Substantia nigra (tissue), 51 donors: ENCODE measurements at places on chromosomes 3 and 15.
A peak's percentile ranks its signal among the peaks of the same experiment; 100 is the strongest.

- no peak for DNase-seq
Observed at GRCh38 chr3:32897981-32898623, 53.3 kb upstream of the CCR4 start.

GRCh38 chr3:31732548-31732947 lies 199.8 kb downstream of the STT3B start:
- no peak for DNase-seq

- no peak for DNase-seq
Observed at GRCh38 chr3:14401692-14402303, 608 bp upstream of the SLC6A6 start.

GRCh38 chr3:33057320-33058298 lies 39.3 kb downstream of the GLB1 start:
- DNase-seq: no peak

DNA sequence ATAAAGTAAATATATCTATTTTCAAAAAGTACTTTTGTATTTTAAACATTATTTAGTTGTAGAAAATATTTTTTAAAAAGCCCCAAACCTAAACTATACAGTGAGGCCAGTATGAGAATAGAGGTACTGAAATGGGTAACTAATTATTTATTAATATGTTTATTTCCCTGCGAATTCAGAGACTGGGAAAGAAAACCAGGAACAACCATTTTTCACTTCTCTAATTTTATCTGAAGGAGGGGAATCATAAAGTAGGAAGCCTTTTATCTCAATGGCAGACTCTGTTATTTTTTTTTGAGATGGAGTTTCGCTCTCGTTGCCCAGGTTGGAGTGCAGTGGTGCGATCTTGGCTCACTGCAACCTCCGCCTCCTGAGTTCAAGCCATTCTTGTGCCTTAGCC lies 63.6 kb upstream of the TRAK1 start:
- no peak for DNase-seq

DNA sequence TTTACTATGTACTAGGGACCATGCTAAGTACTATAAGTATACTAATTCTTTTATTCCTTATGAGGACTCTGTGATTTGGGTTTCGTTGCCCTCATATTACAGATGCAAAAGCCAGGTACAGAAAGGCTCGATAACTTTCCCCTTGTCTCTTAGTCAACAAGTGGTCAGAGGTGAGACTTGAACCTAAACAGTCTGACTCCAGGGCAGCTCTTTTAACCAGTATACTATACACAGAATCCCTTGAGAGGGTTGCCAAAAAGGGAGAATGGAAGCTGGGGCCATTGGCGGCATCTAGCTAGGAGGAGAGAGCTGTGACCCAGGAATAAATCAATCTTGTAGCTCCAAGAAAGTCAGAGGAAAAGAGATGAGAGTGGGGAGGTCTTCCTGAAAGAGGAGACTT lies 92.4 kb downstream of the TOP2B start:
- no peak for DNase-seq

GRCh38 chr3:136819731-136820679 lies 1.1 kb downstream of the SLC35G2 start:
- peak; percentile 13 for DNase-seq

DNA sequence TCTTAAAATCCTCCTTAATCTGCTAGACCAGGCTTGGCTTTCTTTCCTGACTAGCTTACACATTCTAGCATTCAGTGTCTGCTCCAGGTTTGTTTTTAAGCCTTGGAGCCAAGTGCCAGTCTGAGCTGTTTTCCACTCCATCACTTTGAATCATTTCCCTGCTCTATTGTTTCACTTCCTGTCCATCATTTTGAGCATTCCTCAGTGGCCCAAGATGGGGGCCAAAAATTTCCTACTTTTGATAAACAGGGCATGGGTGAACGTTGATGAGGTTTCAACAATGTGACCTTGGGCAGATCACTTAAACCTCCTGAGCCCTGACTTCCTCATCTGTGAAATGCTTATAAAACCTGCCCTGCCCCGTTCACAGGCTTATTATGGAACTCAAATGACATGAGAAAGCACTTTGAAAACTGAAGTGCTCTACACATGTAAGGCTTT lies 4.4 kb downstream of the CYP19A1 start:
- no peak for DNase-seq

DNA sequence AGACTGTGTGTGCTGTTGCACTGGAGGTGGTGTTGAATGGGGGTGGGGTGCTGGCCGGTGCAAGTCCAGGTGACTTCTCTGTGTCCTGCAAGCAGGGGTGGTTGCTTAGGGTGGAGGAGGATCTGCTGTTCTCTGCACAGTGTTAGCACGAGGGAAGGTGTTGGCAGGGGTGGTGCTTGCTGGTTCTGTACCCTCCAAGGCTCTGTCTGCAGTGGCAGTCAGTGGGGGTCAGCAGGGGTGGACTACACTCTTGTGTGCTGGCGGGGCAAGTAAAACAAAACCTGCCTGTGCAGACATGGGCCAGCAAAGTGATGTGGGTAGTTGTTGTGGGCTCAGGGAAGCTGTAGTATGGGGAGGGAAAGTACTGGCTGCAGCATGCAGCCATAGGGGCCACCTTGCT lies 5.5 kb downstream of the ROPN1 start:
- DNase-seq: no peak

DNA sequence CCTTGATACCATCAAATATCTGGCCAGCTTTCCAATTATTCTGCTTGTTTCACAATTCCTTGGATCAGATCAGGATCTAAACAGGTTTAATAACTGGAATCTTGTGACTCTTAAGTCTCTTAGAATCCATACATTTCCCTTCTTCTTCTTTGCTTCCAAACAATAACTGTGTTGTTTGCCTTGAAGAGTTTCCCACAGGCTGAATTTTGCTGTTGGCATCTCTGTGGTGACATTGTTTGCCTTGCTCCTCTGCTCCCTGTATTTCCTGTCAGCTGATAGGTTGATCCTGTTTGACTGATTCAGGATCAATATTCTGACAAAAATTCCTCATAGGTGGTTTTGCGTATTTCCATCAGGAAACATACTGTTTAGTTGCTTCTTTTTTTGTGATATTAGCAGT lies 248.4 kb upstream of the LMCD1 start:
- no peak for DNase-seq

DNA sequence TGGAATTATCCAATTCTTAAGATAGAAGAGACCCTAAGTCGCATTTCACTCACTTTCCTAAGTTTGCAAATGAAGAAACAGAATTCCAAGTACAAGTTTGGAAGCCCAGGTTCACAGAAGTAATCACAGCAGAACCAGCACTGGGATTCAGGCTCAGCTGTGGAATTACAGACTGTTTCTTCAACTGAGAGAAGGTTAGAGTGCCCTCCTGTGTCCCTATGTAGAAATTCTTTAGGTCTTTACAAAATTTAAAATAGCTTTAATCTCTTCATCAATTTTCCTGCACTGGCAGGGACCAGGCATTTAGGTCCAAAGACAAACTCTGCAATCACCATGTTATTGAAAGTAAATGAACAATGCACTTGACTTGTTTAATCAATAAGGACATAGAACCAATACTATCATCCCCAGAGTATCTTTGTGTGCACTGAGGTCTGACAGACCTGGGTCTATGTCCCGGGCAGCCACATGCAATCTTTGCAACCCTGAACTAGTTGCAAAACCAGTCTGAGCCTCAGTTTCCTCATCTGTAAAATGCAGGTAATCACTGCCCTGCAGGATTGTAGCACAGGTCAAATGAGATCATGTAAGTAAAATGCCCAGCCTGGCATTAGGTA lies 96.3 kb upstream of the ZBED2 start:
- no peak for DNase-seq

DNA sequence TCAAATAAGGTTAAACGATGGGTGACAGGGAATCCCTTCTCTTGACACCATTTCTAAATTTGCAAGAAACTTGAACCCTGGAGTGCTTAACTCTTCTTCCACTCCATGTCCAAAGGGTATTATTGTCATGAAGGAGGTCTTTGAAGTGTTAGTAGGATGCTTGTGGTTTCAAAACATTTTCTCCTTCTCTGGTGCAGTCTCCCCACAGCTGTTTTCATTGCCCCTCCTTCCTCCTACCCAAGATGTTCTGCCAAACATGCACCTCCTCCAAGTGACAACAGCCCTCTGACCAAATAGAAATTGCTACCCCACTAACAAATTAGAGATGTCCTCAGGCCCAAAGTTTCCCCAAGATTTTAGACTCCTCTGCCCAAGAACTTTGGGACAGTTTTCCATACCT lies 151.4 kb downstream of the POLR2M start:
- DNase-seq: no peak

DNA sequence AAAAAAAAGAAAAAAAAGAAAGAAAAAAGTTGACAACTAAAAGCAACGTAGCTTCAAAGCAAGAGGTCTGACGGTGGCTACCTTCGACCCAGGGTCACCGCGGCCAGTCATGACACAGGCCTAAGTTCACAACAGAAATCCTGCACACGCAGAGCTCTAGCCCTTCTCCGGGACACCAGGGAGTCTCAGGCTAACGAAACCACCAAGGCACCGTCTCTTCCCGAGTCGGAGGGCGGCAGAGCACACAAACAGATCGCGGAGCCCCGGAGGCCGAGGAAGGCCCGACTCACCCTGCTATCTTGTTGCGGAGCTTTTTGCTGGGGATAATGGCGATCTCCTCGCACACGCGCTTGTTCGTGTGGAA lies 584 bp downstream of the RPS17 start:
- DNase-seq: no peak

DNA sequence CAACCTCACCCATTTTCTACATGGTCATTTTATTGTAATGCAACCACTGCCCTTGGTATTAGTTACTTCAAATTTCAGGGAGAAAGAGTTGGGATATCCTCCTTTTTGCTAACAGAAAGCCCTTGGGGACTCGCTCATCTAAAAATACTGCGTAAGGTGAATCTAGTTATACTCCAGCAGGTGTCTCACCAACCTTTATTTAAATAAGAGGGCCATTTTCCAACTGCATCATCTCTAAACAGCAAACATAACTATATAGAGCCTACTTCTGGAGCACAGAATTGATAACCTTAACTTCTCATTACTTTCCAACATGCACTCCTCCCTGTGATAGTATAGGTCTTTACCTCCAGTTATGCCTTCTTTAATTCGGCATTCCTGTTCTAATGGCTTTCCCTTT lies 77.5 kb downstream of the TBL1XR1 start:
- DNase-seq: no peak

DNA sequence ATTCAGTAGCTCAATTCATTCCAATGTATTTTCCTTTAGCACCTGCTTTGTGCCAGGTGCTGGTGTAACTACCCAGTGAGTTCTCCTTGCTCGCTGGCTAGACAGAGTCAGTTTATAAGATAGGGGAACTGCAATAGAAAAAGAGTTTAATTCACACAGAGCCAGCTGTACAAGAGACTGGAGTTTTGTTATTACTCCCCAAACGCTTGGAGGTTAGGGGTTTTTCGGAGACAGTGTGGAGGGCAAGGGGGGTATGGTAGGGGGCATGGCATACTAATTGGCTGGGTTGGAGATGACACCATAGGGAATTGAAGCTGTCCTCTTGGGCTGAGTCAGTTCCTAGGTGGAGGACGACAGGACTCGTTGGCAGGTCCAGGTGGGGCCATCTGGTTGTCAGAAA lies 5.4 kb upstream of the CFAP91 start:
- no peak for DNase-seq

DNA sequence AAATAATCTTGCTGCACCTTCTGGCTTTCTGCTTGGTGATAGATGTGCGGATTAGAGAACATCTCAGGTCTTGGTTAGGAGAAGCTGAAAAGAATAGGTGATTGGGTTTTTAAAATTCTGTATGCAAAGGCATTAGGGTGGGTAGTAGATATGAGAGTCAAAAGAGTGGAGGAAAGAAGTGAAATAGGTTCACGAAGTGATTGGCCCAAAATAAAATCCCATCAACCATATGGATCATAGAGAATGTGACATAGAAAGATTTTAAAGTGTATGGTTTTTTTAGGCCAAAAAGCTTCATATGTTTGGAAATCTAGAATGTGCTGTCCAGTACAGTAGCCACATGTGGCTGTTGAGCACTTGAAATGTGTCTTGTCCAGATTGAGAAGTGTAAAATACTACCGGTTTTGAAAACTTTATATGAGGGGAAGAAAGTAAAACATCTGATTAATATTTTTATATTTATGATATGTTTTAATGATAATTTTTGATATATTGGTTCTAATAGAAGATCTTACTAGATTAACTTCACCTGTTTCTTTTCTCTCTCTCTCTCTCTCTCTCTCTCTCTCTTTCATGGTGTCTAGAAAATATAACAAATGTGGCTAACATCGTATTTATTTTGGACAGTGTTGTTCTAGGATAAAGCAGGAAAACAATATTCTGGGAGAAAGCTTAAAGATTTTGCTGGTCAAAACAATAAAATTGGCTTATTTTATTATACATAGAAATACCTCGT lies 2.9 kb downstream of the MBNL1 start:
- DNase-seq: no peak

DNA sequence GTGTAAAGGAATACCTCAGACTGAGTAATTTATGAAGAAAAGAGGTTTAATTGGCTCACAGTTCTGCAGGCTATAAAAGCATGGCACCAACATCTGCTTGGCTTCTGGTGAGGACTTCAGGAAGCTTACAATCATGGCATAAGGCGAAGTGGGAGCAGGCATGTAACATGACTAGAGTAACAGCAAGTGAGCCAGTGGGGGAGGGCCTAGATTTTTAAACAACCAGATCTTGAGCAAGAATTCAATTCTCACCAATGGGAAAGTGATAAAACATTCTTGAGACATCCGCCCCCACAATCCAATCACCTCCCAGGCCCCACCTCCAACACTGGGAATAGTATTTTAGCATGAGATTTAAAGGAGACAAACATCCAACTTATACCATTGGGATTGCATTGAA lies 44.2 kb upstream of the BCL2A1 start:
- no peak for DNase-seq

DNA sequence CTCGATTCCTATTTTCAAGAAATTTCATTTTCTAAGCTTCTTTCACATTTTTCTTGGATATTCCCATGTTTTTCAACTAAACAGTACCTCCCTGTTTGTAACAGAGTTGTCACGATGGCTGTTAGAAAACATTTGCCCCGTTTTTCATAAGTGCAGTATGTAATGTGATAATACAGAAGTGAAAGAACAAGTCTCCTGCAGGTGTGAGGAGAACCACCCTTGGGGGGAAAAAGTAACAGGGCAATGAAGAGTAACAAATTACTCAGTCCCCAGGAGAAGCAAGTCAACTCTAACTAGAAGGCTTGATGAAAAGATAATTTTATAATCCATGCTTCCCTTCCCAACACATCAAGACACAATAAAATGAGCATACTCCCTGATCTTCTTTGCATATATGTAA lies 493.3 kb downstream of the FOXP1 start:
- no peak for DNase-seq
